Activated CD4-positive, alpha-beta T cell treated with anti-CD3 and anti-CD28 coated beads, Interleukin-2, amount 50 U/mL, for 4 hours (primary cell): ENCODE measurements at places on chromosomes 16 and 17.
A peak's percentile ranks its signal among the peaks of the same experiment; 100 is the strongest.

- DNase-seq: no peak
Observed at GRCh38 chr17:43444223-43445008, 39.4 kb upstream of the DHX8 start.

- DNase-seq: no peak
Observed at GRCh38 chr17:63494300-63494928, 17.6 kb downstream of the ACE start.

GRCh38 chr17:44915321-44915726, at the start of gene GFAP:
Gene GFAP, minus strand, starts transcription at chr17:44915500. Its CDS starts 14 bp downstream, at chr17:44915486.
- no peak for DNase-seq

GRCh38 chr16:85088570-85089199, 23.6 kb downstream of the CIBAR2 start:
- no peak for DNase-seq

- no peak for DNase-seq
Observed at GRCh38 chr17:42247734-42248133, 28.5 kb downstream of the STAT5B start.

- DNase-seq: no peak
Observed at GRCh38 chr17:72976971-72977770, 115.3 kb downstream of the SLC39A11 start.

DNA sequence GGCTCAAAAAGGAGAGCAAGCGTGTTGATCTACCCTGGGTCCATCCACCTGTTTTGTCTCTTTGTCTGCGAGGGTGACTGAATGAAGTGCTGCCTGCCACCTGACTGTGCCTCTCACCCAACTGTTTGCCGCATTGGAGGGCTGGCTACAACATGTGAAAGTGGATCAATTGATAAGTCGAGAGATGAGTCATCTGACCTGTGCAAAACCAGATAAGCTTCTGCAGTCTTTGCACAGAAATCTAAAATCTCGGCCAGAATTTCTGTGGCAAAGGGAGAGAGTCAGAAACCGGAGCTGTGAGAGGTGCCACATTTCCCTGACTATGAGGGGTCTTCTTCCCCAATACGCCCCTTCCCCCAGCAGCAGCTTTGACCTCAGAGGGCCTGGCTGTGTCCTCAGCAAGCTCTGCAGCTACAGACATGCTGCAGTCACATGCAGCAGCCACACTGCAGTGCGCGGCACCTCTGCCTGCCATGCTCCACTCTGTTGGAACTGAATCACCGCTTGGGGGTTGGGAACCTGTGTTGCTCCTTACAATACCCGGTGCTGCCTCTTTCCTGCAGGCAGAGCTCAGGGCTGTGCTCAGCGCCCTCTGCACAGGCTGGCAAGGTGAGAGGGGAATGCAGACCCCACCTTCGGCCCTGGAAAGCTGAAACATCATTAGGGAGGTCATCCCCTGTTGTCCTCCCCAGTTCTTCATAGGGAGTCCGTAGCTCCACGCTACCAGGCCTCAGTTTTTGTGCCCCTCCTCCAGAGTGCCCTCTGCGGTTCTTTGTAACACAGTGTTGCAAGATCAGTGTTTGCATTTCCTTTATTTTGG, 16.2 kb upstream of the HAS3 start:
- DNase-seq: no peak

GRCh38 chr16:7967996-7968509, 622.3 kb downstream of the TMEM114 start:
- DNase-seq: no peak

DNA sequence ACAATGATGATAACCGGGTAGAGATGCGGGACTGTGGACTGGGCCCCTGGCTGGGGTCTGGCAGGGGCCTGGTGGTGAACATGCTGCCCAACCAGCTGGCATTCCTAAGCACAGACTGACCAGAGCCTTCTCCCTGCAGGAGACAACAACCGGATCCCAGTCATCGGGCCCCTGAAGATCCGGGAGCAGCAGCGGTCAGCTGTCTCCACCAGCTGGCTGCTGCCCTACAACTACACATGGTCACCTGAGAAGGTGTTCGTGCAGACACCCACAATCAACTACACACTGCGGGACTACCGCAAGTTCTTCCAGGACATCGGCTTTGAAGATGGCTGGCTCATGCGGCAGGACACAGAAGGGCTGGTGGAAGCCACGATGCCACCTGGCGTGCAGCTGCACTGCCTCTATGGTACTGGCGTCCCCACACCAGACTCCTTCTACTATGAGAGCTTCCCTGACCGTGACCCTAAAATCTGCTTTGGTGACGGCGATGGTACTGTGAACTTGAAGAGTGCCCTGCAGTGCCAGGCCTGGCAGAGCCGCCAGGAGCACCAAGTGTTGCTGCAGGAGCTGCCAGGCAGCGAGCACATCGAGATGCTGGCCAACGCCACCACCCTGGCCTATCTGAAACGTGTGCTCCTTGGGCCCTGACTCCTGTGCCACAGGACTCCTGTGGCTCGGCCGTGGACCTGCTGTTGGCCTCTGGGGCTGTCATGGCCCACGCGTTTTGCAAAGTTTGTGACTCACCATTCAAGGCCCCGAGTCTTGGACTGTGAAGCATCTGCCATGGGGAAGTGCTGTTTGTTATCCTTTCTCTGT, 5.1 kb upstream of the SLC7A6 start:
- DNase-seq: no peak

- no peak for DNase-seq
Observed at GRCh38 chr16:26433807-26434206, 632.9 kb upstream of the C16orf82 start.

- DNase-seq: no peak
Observed at GRCh38 chr16:79756571-79756970, 156.0 kb upstream of the MAF start.

- no peak for DNase-seq
Observed at GRCh38 chr17:66915204-66915611, 49.3 kb upstream of the CACNG4 start.

- DNase-seq: no peak
Observed at GRCh38 chr17:32445971-32446370, 1.7 kb downstream of the PSMD11 start.

GRCh38 chr17:80816241-80817103, 175.2 kb upstream of the CHMP6 start:
- no peak for DNase-seq

DNA sequence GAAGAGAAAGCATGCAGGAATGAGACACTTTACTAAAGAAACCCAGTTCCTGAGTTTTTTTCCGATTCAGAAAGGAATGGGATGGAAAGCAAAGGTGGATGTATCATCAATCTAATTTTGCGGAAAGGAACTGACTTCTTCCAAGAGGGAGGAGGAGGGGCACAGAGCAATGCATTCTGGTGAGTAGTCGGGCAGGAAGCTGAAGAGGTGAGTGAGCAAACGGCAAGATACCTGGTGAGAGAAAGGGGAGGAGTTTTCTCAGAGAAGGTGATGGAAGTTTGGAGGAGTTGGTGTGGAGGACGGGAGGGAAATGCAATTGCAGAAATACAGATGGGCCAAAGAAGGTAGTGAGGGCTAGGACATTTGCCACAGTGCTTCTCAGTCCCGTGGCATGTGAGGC, 713.2 kb downstream of the KCNJ2 start:
- DNase-seq: no peak

- no peak for DNase-seq
Observed at GRCh38 chr17:35428229-35428628, 4.1 kb downstream of the SLFN12 start.

DNA sequence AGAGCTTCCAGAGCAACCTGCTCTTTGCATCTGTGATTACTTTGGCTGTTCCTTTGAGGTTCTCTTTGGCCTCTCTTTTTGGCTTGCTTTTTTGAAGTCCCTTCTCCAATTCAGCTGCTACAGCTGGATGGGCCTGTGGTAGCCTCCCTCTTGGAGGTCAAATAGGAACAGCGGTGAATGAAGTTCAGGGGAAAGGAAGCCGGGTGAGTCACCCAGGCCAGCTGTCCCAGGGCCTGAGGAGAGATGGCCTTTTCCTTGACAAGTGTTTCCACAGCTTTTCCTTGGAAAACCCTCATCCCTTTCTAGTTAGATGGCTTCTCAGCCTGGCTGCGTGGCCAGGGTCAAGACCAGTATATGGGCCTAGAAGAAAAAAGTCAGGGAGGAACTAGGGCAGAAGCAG, 103.1 kb downstream of the STX8 start:
- DNase-seq: no peak

DNA sequence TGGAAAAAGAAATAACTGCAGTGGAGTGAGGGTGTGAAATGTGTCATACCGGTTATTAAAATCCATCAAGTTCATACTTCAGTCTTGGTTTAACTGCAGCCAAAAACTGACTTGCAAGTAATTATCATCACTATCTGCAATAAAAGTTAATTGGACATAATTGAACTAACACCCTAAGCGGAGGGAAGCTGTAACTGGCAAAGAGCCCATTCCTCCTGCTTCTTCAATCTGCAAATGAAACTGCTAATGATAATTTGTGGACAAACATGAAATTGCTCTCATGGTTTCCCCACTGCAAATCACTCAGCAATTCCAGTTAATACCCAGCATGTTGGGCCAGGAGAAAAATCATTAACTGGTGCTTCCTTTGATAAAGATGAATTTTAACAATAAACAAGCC, 46.5 kb downstream of the FAM222B start:
- no peak for DNase-seq

- DNase-seq: no peak
Observed at GRCh38 chr16:4534151-4534790, 4.3 kb downstream of the CDIP1 start.

GRCh38 chr16:67672306-67672705, 5.7 kb downstream of the C16orf86 start:
- no peak for DNase-seq

DNA sequence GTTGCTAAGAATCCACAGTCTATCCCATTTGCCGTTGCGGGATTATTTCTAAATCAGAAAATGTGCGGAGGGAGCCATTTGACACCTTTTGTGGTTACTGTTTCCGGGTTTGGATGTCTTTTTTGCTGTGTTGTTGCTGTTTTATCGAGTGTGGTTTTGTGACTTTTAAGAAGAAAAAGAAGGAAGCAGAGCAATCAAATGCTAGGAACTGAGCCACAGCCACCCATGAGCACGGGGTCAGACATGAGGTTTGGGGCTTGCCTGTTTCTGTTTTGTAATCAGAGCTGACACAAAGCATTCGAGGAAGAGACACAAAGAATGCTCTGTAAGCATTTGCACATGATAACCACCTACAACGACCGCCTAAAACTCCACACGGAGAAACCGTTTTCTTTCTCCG, 53.1 kb upstream of the CHMP6 start:
- DNase-seq: peak; percentile 24

DNA sequence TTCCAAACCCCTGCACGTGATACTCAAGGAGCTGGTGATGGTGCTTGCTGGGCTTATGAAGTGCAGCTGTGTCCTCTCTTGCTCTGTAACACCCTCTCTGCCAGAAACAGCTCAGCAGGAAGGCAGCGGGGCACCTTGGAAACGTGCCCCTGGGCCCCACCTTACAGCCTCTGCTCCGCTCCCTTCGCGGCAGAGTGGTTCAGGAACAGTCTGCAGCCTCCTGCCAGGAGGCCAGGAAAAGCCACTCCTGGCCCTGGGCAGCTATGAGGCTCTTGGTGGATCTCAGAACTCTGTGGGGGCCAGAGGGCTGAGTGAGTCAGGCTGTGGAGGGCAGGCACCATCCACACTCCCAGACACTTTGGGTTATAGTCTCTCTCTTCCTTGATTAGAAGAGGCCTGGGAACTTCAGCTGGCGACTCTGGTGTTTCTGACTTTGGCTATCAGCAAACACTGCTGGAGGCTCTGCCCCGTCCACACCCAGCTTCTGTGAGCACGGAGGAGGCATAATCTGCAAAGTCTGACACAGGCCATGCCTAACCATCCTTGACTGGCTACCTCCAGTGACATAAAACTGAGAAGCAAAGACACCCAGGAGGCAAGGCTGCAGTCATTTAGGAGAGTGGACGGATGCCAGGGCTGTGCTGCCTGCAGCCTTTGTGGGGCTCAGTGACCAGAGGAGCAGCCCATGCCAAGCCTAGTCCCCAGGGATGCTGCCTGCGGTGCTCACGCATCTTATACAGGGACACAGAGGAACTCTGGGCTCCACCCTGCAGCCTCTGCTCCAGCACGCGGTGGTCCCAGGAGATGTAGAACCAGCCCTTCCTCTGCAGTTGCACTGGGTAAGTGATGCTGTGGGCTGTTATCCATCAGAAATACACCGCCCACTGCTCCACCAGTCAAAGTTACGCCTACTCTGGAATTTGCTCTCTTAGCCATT, 65.3 kb downstream of the METRNL start:
- no peak for DNase-seq

DNA sequence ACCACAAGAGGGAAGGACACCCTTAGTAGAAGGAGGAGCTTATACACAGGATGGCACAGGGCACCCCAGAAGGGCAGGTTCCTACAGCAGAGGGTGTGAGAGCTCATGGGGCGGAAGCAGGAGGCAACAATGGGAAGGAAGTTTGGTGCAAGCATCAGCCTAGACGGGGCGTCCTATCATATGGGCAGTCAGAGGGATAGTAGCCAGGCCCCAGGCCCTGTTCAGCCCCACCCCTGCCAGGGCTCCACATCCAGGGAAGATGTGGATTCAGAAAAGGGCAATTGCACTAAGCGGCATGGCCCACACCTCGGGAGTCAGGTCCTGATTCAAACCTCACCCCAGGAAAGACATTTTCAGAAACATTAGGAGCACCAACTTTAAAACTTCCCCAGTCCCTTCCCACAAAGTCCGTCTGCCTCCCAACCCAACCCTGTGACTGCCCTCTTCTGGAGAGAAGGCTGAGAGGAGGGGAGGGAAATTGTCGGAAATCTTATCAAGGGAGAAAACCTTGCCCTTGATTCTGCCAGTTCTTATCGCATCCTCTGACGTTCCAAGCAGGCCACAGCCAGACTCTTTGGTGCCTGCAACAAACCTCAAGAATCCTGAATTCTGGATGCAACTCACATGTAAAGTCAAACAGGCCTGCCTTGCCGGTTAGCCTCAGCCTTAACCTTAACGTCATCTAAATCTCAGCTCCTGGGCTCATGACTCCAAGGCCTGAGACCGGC, 198.8 kb upstream of the CDH5 start:
- no peak for DNase-seq

GRCh38 chr17:66474258-66474657, 171.8 kb downstream of the PRKCA start:
- DNase-seq: no peak

DNA sequence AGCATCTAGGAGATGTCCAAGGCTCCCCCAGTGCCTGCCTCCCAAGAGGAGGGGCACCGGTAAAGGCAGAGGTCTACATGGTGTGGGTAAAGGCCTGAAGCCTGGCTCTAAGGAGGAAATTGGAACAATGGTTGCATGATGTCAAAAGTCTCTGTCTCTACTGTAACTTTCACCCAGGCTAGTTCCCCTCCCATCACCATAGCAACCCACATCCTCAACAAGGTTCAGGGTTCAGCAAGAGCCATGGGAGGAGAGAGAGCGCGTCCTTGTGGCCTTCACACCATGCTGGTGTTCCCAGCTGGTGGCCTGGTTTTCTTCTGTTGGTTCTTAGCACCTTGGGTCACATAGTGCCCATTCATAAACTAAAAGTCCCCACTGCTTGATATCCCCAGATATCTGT, 196.7 kb upstream of the CDH5 start:
- DNase-seq: no peak

DNA sequence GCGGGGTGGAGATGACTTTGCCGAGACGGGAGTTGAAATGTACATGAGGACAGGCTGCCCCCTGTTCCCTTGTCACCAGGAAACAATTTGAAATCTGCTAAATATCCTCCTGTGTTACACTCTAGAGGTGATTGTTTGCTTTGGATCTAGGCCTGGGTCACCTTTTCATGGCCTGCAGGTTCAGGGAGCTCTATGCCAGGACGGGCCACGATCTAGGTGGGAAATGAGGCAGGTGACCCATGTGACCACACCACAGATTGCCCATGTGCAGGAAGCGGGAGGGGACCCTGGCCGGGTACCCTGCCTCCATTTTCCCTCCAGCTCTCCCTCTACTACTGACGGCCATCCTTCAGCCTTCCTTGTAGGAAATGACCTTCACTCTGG, 43.4 kb downstream of the MEAK7 start:
- no peak for DNase-seq

GRCh38 chr17:71395901-71396300, 724.9 kb upstream of the SOX9 start:
- no peak for DNase-seq
